ENCODE measurements at places on chromosomes 12 and 14. TPM values are rescaled to one million over a fixed set of nuclear protein-coding genes. Genes with fewer than 3 reads are reported as not detected.

Gene PRICKLE1
- 1.1 TPM for total RNA-seq

Gene ADCY4
- total RNA-seq, result 0.69 TPM

Gene SPTB
- not detected for total RNA-seq

Gene TPPP2
- not detected for total RNA-seq

Gene VDR
- not detected for total RNA-seq

Gene TAS2R10
- 1.5 TPM for total RNA-seq

Gene TESPA1
- total RNA-seq, result 35.1 TPM

Gene ANKRD33
- not detected for total RNA-seq

Gene PMCH
- total RNA-seq, result not detected

Gene PLEKHG3
- not detected for total RNA-seq

Gene PZP
- not detected for total RNA-seq

- no peak for DNase-seq
These were observed 6.4 kb downstream of the ATN1 start for GRCh38 chr12:6934110-6934509.

GRCh38 chr12:105067511-105068031, 16.7 kb downstream of the ALDH1L2 start:
- DNase-seq, result no peak

- no peak for DNase-seq
These were observed 14.7 kb upstream of the CDH24 start for GRCh38 chr14:23071921-23072539.

- DNase-seq, result no peak
These were observed 17.1 kb upstream of the YBX3 start for GRCh38 chr12:10740182-10740581.

DNA sequence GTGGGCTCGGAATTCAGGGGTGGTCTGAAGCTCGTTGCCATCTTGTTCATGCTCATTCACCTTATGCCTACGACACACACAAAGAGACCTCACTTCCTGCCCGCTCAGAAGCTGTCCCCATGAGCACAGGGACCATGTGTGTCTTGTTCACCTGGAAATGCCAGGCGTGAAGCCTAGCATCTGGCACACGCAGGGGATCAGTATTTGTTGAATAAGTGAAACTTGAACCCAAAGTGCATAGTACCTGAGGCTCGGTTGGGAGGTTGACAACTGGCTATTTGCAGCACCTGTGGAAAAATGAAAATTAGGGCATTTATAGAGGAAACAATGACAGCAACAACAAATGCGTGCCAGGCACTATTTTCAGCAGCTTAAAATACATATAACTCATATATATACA, 5.4 kb downstream of the C12orf43 start:
- no peak for DNase-seq

GRCh38 chr12:13165617-13166041, 30.9 kb upstream of the EMP1 start:
- peak; percentile 61 for DNase-seq

DNA sequence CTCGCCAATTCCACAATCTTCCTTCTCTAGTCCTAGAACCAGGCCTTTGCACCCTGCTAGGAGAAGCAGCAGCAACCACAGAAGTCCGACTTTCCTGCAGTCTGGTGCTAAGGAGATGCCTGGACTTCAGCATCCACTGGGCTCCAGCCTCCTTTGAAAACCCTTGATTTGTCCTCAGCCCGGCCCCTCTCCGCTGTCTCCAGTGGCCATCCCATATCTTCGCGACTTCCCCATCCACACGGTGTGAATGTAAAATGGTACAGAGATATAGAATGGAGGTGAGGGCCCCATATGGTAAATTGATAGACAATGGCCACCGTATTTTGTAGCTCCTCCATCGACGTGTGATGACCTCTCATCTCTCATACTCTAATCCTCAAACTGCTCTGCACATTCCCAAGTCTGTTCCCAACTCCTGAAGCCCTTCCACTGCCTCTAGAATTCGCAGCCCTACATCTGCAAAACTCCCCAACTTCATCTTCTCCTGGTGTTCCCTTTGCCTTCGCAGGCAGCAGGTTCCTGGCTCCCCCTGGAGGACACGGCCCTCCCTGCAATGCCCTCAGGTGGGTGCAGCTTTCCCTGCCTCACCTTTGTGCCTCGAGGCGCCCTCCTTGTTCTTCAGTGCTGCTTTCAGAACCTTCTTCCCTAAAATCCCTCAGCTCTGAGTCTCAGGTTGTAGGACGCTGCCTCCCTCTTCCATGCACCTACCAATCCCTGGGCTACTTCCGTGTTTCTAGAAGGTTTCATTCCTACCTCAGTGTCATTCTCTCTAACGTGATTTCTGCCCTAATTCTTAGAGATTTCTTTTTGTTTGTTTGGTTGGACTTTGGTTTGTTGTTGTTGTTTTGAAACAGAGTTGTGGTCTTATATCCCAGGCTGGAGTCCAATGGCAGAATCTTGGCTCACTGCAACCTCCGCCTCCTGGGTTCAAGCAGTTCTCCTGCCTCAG, 36.7 kb downstream of the TMBIM6 start:
- DNase-seq, result peak; percentile 85

DNA sequence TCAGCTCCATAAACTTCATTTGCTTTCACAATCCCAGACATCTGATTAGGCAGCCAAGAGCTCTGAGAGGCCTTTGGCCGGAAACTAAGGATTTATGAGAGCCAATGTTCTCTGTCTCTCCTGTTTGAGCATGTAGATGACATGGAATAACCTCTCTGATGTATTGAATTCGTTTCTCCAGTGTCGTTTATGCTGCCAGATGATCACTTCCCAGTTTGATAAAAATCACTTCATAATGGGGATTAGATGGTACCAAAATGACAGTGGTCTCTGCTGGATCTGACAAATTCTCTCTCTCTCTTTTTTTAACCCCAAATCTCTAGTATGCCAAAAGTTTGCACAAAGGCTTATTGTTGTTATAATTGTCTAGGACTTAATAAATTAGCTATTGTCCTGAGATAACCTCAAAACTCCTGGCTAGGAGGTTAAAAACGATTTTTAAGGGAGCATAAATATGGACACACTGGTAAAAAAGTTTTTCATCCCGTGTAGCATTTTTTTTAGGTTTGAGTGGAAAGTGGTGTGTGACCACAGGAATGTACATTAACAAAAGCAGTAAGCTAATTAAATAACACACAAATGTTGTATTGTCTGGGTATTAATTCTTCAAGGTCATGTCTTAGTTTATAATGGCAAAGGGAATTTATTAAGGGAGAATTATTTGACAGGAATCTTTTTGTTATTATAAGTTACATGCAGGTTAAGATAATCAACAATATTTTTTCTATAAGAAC, 82.6 kb upstream of the USP44 start:
- no peak for DNase-seq

DNA sequence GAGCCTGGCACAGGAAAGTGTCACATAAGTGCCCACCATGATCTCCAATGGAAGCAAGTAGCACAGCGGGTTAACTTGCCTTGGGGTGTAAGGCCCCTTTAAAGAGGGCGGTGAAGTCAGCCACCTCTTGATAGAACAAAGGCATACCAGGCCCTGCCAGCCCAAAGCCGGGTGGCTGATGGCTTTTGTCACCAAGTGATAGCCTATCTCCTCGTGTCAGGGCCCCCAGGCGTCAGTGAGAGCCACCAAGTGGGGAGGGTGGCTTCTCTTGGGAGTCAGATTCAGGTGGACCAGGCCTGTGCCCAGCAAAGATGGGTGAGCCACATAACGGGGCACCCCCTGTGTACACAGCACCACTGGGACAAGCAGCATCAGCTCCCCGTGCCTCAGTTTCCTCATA, 8.3 kb upstream of the MYL2 start:
- DNase-seq, result no peak

DNA sequence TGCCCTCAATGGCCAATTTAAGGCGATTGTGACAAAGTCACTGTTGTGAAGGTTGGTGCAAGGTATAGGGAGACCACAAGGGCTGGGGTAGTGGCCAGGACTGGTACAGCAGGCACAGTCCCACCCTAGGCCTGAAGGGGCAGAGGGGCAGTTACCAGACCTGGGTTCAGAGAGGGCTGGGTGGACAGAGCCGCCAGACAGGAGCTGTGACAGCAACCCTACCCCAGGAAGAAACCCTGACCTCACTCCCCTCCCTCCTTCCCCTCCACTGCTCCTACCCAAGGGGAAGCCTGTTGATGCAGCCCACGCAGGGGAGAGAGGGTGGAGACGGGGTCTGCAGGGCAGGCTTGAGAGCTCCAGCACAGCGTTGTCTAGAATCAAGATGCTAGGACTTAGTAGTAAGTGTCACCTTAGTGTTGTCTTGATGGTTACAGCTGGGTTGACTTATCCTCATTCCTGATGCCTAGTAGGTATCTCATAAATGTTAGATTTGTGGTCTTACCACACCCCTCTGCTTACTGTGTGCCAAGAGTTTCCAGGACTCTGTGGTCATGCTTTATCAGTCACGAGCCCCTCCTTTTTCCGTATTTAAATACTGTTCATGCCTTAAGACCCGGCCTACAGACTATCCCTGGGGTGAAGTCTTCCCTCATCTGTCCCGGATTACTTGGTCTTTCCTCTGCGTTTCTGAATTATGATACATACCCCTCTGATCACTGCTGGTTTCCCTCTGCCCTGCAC, 14.4 kb downstream of the EML1 start:
- peak; percentile 47 for DNase-seq

DNA sequence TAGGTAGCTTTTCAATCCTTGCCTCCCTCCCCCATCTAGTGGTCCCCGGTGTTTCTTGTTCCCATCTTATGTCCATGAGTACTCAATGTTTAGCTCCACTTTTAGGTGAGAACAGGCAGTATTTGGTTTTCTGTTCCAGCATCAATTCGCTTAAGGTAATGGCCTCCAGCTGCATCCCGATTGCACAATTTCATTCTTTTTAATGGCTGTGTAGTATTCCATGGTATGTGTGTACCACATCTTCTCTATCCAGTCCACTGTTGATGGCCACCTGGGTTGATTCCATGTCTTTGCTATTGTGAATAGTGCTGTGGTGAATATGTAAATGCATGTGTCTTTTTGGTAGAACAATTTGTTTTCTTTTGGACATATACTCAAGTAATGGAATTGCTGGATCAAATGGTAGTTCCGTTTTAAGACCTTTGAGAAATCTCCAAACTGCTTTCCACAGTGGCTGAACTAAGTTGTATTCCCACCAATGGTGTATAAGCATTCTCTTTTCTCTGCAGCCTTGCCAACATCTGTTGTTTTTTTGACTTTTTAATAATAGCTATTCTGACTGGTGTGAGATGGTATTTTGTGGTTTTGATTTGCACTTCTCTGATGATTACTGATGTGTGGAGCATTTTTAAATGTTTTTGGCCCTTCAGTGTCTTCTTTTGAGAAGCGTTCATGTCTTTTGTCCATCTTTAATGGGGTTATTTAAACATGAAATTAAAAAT, 34.2 kb upstream of the ASPG start:
- DNase-seq, result no peak

- peak; percentile 91 for DNase-seq
These were observed 3.6 kb upstream of the BATF start for GRCh38 chr14:75518625-75519024.

- no peak for DNase-seq
These were observed 137.1 kb upstream of the VRK1 start for GRCh38 chr14:96660123-96660522.

DNA sequence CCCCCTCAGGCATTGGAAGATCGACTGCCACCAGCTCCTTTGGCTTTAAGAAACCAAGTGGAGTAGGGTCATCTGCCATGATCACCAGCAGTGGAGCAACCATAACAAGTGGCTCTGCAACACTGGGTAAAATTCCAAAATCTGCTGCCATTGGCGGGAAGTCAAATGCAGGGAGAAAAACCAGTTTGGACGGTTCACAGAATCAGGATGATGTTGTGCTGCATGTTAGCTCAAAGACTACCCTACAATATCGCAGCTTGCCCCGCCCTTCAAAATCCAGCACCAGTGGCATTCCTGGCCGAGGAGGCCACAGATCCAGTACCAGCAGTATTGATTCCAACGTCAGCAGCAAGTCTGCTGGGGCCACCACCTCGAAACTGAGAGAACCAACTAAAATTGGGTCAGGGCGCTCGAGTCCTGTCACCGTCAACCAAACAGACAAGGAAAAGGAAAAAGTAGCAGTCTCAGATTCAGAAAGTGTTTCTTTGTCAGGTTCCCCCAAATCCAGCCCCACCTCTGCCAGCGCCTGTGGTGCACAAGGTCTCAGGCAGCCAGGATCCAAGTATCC, 288.7 kb downstream of the NAV3 start:
- no peak for DNase-seq

GRCh38 chr12:95205685-95206084, 11.6 kb downstream of the FGD6 start:
- DNase-seq, result no peak

GRCh38 chr14:61197416-61197815, 83.7 kb downstream of the TMEM30B start:
- no peak for DNase-seq

GRCh38 chr14:61379639-61380184, 58.3 kb downstream of the PRKCH start:
- no peak for DNase-seq

GRCh38 chr12:4302881-4303280, 18.1 kb upstream of the TIGAR start:
- no peak for DNase-seq

GRCh38 chr14:43161477-43161876, 1345.6 kb downstream of the FSCB start:
- DNase-seq, result no peak

GRCh38 chr14:29637411-29637810, 290.2 kb downstream of the PRKD1 start:
- no peak for DNase-seq

- no peak for DNase-seq
These were observed 56.5 kb upstream of the HIF1A start for GRCh38 chr14:61638595-61639387.

DNA sequence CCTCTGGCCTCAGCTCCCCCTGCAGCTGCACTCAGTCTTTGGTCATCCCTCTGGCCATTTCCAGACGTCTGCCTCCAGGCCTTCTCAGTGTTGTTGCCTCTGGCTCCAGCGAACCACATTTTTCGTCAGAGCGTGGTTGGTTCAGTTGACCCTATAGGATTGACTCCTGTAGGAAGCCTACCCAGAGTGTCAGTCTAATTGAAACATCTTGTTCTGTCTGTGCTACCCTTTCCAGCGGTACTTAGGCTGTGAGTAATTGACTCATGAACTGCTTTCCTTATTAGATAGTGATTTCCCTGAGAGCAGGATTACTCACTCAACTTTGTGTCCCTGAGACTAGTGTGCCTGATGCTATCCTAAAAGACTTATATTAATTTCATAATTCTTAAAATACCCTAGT, 373.2 kb downstream of the ATP23 start:
- no peak for DNase-seq

DNA sequence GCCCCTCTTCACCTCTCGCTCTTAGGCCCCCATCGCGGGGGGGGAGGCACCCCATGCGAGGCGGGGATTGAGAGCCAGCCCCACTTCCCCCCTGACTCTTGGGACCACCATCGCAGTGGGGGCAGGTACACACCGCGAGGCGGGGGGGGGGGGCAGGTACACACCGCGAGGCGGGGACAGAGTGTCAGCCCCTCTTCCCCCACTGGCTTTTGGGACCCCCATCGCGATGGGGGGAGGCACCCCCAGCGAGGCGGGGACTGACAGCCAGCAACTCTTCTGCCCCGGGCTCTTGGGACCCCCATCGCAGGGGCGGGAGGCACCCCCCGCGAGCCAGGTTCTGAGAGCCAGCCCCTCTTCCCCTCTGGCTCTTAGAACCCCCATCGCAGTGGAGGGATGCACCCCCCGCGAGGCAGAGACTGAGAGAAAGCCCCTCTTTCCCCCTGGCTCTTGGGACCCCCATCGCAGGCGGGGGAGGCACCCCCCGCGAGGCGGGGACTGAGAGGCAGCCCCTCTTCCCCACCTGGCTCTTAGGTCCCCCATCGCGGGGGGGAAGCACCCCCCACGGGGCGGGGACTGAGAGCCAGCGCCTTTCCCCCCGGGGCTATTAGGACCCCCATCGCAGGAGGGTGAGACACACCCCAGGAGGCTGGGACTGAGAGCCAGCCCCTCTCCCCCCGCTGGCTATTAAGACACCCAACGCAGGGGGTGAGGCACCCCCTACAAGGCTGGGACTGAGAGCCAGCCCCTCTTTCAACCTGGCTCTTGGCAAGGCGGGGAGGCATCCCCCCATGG, 196.5 kb upstream of the PZP start:
- no peak for DNase-seq
